A549 treated with CORT108297 at 1 μM for 4 hours (cell line): ENCODE measurements at places on chromosomes 1 and 21. TPM values are rescaled to one million over a fixed set of nuclear protein-coding genes. Genes with fewer than 3 reads are reported as not detected.

The VN1R5 gene
- total RNA-seq, result not detected in 5 replicates

The AMY1A gene
- not detected in 5 replicates for total RNA-seq

The PRELP gene
- 0.01 to 0.02 TPM (median 0.02 TPM) in 3 of 5 replicates, not detected in the others for total RNA-seq

The HENMT1 gene
- 3.6 to 5.2 TPM (median 4.4 TPM) in 5 replicates for total RNA-seq

The CHML gene
- total RNA-seq, result 8.2 to 9.2 TPM (median 8.6 TPM) in 5 replicates

The FAAH gene
- 0.74 to 1.1 TPM (median 0.89 TPM) in 5 replicates for total RNA-seq

The CCDC27 gene
- not detected in 5 replicates for total RNA-seq

The CFHR1 gene
- total RNA-seq, result 0.20 to 0.27 TPM in 2 of 5 replicates, not detected in the others

The RNU1-4 gene
- 11.7 TPM in 1 of 5 replicates, not detected in the others for total RNA-seq

The LPAR3 gene
- total RNA-seq, result 0.22 to 0.62 TPM (median 0.26 TPM) in 5 replicates

The CELSR2 gene
- total RNA-seq, result 3.8 to 5.8 TPM (median 5.6 TPM) in 5 replicates

The KRTAP20-1 gene
- total RNA-seq, result not detected in 5 replicates

The DDAH1 gene
- 5.3 to 7.5 TPM (median 6.6 TPM) in 5 replicates for total RNA-seq

The ADAMTSL4 gene
- total RNA-seq, result 3.0 to 5.6 TPM (median 4.6 TPM) in 5 replicates

The ITPKB gene
- 2.0 to 3.2 TPM (median 2.7 TPM) in 5 replicates for total RNA-seq

The DNAJC28 gene
- total RNA-seq, result 0.10 to 0.63 TPM (median 0.34 TPM) in 5 replicates

The LDLRAD2 gene
- total RNA-seq, result 0.07 to 0.12 TPM (median 0.09 TPM) in 5 replicates

The KRTAP6-1 gene
- total RNA-seq, result not detected in 5 replicates

The AXDND1 gene
- total RNA-seq, result 0.18 to 0.39 TPM (median 0.32 TPM) in 5 replicates

The GNL2 gene
- 43.4 to 66.6 TPM (median 51.3 TPM) in 5 replicates for total RNA-seq

The ITLN2 gene
- total RNA-seq, result 0.13 to 0.34 TPM (median 0.24 TPM) in 4 of 5 replicates, not detected in the other
